Dermis microvascular lymphatic vessel endothelial cell (primary cell): ENCODE measurements at places on chromosomes 3 and 15. TPM values are rescaled to one million over a fixed set of nuclear protein-coding genes. Genes with fewer than 3 reads are reported as not detected.

GRCh38 chr3:123020709-123021108 is 6.9 kb downstream of the SEMA5B start:
- no peak for DNase-seq

DNA sequence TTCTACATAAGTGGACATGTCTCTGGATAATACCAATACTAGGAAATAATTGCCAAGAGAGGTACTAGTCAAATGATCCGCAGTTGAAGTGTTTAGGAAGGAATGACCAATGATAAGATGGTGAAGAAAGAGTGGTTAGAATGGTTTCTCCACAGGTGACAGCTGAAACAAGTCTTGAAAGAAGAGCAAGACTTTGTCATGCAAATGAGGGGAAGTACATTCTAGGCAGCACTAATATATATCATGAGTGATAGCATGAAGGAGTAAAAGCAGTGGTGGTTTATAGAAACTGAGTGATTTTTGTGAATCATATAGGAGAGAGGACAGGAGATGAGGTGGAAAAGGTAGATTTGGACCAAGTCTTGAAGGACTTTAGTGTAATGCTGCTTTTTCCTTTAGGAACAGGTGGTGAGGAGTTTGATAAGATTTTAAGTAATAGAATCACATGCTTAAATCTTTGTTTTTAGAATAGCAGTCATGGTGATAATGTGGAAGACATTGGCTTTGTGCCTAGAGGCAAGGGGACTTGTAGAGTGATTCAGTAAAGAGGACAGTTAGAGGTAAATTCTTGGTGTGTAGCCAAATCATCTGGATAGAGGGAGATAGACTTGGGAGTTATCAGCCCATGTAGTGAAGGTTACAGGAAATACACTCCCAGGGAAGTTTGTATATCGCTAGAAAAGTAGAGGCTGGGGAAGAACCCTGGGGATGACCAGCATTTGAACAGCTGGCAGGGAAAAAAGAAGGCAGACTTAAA is 31.9 kb downstream of the SLMAP start:
- DNase-seq = peak; percentile 53

DNA sequence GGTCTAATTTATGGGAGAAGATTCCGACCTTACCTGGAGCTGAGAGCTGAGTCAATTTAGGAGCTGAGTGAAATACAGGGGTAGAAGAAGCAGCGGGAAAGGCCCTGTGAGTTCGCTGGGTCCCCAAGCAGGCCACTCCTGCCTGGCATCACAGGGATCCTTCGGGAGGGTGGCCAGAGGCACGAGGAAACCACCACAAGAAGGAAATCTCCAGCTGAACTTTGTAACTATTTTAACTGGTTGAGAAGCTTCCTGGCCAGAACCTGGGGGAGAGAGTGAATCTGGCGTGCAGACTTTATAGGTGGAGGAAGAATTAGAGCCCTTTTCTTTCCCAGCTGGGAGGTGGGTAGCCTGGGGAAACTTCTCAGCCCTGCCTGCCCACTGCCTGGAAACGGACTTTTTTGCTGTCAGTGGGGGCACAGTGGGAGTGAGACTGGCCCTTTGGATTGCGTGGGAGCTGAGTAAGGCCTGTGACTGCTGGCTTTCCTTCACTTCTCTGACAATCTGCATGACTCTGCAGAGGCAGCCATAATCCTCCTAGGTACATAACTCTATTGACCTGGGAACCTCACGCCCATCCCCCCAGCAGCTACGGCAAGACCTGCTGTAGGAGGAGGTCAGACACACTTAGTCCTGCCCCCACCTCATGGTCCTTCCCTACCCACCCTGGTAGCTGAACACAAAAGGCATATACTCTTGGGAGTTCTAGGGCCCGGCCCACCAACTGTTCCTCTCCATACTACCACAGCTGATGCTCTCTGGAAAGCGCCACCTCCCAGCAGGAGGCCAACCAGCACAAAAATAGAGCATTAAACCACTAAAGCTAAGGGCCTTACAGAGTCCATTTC is 340.7 kb downstream of the CNTN3 start:
- no peak for DNase-seq

Gene FAM107A
- 0.76 and 1.2 TPM in 2 replicates for total RNA-seq

Gene ALPK3
- total RNA-seq = 19.5 and 52.6 TPM in 2 replicates
